ENCODE measurements at places on chromosomes 13 and 19.

DNA sequence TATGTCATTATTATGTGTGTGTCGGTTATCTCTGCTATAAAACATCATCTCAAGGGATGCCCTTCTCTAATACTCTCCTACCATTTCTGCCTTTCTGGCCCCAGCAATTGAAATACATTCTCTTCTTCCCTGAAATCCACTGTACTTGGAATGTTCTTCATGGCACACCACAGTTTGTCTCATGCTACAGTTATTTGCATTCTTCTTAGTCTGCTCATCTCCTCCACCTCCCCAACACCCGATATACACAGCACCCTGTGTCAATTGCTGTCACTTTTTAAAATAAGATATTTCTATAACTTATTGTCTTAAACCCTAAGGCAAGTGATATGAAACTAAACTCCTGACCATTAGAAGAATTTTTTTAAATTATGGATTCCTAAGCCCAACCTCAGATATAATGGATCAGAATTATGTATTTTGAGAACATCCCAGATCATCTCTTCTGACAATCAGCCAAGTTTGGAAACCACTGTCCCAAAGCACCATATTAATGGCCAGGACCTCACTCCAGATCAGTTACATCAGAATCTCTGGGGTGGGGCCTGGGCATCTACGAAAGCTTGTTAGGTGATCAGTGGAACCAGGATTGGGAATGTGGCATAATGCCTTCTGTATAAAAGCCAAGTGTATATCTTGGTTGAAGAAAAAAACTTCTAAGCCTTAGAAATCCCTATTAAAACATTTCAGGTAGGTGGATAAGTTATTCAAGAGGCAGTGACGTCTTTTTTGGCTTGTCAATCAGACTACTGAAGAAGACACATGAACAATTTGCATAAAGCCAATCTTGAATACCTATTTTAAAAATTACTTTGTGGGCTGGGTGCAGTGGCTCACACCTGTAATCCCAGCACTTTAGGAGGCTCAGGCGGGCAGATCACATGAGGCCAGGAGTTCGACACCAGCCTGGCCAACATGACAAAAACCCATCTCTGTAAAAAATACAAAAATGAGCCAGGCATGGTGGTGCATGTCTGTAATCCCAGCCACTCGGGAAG, 30.0 kb upstream of the KBTBD7 start:
- DNase-seq = no peak

DNA sequence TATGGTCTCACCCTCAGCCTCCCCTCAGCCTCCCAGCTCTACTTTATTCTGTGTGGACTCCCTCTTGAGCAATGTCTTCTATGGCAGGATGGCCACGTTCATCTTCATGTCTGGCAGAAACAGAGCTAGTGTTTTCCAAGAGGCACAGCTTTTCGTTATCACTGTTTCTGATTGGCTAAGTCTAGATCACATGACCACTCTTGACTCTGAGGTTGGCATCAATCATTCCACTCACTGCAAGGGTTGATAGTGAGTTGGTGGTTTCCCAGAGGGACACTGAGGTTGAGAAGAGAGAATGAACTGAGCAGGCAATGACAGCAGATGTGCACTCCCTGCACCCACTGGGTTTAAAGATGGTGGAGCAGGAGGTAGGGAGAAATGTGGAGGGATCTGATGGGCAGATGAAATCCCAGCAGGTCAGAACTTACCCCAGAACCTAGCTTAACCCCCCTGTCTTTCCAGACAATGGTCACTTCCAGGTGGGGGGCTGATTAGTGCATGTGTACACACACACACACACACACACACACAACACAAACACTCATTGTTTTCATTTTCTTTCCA, 26.3 kb upstream of the UQCRFS1 start:
- no peak for DNase-seq

DNA sequence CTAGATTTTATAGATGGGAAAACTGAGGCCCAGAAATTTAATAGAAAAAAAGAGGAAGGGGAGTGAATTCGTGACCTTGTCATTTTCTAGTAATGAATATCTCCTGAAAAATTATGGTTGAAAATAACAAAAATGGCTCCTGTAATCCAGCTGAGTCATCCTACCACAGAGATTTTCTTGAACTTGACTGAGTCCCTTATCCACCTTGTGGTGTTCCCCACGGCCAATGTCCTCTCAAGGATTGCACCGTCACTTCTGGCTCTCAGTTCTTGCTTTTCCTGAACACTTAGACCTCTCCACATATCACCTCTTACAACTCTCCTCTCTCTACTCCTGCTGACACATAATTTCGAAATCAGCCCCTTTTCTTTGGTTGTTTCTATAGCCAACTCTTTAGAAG, 1.2 kb upstream of the KATNAL1 start:
- no peak for DNase-seq

- DNase-seq = no peak
Observed at GRCh38 chr13:94233837-94234236, 245.6 kb downstream of the DCT start.

DNA sequence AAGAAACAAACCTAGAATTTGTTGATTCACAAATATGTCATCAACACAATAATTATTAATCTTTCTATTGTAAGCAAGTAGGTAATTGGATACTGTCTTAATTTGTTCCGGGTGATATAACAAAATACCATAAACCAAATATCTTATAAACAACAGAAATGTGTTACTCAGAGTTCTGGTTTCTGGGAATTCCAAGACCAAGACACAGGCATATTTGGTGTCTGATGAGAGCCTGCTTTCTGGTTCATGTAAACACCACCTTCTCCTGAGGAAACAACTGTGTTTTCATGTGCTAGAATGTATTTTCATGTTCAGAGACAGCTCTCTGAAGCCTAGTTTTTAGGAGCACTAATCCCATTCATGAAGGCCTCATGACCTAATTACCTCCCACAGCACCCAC, 1819.5 kb downstream of the SLITRK5 start:
- DNase-seq = no peak

DNA sequence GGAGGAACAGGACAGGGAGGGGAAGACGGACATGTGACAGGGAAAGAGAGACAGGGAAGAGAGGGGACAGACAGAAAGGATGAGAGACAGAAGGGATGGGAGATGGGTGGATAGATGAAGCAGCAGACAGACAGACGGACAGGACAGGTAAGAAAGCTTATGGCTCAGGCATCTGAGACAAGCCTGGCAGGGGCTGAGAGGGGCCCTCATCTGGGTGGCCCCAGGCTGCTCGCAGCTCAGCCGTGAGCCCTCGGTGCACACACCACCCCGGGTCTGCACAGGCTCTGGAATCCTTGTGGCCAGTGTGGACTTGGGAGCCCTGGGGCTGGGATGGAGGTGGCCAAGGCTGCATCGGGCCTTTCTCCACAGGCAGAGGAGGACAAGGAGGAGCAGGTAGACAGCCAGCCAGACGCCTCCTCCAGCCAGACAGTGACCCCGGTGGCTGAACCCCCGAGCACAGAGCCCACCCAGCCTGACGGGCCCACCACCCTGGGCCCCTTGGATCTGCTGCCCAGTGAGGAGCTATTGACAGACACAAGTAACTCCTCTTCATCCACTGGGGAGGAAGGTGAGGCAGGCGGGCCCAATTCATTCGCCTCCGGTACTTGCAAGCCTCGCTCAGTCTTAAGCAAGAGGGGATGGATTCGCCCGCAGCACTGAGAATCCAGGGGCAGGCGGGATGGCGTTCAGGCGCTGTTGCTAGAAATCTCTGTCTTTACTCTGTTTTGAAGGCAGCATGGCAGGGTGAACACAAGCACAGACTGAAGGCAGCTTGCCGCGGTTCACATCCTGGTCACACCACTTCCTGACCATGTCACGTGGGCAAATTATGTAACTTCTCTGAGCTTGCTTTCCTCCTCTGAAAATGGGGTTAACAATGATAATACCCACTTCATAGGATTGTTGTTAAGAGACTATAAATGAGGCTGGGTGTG, 14.0 kb downstream of the GRAMD1A start:
- no peak for DNase-seq

GRCh38 chr13:43132257-43132656, 108.9 kb downstream of the DNAJC15 start:
- DNase-seq = peak; percentile 67

DNA sequence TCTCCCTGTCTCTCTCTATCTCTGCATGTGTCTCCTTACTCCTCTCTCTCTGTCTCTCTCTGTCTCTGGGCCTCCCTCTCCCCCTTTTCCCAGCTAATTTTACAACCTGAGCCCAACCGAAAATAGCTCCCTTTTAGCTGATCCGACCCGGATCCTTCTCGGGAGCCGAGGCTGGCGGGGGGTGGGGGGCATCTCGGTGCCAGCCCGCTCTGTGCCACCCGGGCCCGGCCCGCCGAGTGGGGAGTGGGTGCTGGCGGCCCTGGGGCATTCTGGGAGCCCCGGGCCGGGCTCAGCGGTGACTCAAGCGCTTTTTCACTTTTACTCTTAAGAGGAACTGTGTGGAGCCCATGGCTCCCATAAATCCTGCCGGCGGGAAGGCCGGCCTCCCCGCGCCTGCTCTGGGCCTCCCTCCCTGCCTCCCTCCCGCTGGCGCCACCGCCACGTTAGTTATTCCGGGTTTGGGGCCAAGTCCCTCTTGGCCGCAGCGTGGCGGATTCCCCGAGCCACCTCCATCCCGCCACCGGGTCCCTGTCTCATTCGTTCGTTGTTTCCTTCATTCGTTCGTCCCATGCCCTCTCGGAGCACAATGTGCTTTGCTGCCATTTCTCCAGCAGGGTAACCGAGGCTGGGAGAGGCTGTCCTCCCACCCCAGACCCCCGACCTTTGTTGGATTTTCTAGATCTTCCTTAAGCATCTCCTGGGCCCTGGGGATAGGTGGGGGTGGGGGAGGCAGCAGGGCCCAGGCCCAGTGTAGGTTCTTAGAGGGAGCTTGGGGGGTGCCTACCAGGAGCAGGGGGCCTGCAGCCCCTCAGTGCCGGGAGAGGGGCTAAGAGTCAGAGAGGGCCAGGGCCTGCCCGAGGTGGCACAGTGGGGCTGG, 3.2 kb downstream of the NFIC start:
- DNase-seq = no peak

Data from iPS DF 6.9 (cell line).